Hematopoietic multipotent progenitor cell treated with erythropoietin and hydrocortisone succinate and interleukin-3 and kit ligand, for 15 days (in vitro differentiated cells): ENCODE measurements at places on chromosomes 11 and 22.

- DNase-seq: no peak
Measured at GRCh38 chr11:69797156-69797555, 22.0 kb upstream of the FGF4 start.

DNA sequence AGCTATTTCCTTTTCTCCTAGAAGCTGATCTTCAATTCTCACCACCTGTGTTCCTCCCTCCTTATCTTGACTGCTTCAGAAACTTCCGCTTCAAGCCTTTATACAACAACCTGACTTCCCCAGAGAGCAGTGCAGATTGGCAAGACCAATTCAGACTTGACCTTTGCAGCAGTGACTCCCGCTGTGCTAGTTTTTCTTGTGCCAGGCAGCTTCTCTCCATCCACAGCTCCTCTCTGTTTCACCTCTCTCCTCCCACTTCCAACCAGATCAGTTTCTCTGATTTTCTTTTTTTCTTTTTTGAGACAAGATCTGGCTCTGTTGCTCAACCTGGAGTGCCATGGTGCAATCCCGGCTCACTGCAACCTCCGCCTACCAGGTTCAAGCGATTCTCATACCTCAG lies 74.3 kb downstream of the GRAMD1B start:
- DNase-seq: no peak

DNA sequence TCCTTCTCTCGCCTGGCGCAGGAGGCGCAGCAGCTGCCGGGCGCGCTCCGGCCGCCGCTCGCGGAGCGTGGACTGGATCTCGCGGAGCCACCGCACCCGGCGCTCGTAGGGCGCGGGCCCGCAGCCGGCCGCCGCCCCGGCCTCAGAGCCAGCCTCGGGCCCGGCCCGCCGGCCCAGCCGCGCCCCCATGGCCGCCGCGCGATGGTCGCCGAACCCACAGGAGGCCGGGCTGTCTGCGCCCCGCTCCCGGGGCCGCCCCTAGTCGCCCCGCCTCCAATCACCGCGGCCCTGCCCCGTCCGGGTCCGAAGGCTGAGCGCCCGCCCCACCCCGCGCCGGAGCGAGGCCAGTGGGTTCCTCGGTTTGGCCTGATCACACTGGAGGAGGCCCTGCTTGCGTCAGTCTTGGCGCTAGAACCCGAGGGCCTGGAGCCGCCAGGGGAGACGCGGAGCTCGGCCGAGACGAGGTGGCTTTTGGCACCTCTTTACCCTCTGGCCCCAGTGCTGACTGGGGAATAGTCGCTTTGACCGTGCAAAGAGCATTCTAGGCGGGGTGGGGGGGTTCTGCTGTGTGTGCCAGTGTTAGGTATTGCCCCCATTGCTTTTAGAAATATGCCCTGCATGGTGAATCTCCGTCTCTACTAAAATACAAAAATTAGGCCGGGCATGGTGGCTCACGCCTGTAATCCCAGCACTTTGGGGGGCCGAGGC lies at the start of gene LRRC75B:
Gene LRRC75B, minus strand, starts transcription at position 223 of the 708 bp plus-strand sequence. Its CDS starts 34 bp downstream, at position 189.
- DNase-seq: peak; percentile 36

DNA sequence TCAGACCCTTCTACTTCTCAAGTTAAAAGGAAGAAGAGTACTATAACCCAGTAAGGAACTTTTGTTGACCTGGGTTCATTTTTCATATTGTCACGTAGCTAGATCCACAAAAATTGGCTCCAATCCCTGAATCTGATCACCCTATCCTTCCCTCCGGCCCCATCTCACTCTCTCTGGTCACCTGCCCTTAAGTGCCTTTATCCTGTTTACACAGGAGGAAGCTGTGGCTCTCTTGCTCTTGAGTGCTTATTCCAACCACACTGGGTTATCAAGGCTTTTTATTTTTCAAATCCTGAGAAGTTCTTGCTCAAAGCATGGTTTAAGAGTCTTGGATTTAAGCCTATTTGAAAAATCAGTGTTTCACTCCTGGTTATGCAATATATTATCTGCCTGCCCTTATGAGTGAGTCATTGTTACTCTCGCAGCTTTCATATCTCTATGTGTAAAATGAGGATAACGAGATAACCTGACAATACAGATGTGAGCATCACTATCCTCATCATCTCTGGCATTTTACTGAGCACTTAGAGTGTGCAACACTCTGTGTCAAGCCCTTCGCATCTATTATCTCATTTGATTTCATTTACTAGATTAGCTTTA lies 293.9 kb downstream of the GUCY1A2 start:
- no peak for DNase-seq

GRCh38 chr22:21714786-21715185 lies 20.8 kb downstream of the YPEL1 start:
- DNase-seq: no peak

- DNase-seq: peak; percentile 23
Measured at GRCh38 chr11:5891216-5891800, 1.7 kb upstream of the OR52E5 start.
